ENCODE measurements at places on chromosomes 5 and 9. TPM values are rescaled to one million over a fixed set of nuclear protein-coding genes. Genes with fewer than 3 reads are reported as not detected.

- H3K36me3 ChIP-seq = no peaks in the 10 kb centered on the region
- peak overlapping the region; percentile 27 for H3K4me3 ChIP-seq
- peak; percentile 40 for DNase-seq
- H3K27me3 ChIP-seq = no peaks in the 10 kb centered on the region
- peaks cover 5% of the 10 kb centered on the region for H3K4me1 ChIP-seq
- no peak overlapping the region for H3K27ac ChIP-seq
Observed at GRCh38 chr5:79464695-79465332, 49.1 kb downstream of the HOMER1 start.

- no peak for DNase-seq
- no peaks in the 10 kb centered on the region for H3K4me1 ChIP-seq
- peaks cover 35% of the 10 kb centered on the region for H3K27me3 ChIP-seq
- H3K4me3 ChIP-seq = no peak overlapping the region
- no peaks in the 10 kb centered on the region for H3K36me3 ChIP-seq
- H3K27ac ChIP-seq = no peak overlapping the region
Observed at GRCh38 chr9:33645706-33646105, 121.7 kb downstream of the ANKRD18B start.

Gene TMEM8B
- total RNA-seq = 11.2 TPM

Gene PTGDS
- not detected for total RNA-seq

DNA sequence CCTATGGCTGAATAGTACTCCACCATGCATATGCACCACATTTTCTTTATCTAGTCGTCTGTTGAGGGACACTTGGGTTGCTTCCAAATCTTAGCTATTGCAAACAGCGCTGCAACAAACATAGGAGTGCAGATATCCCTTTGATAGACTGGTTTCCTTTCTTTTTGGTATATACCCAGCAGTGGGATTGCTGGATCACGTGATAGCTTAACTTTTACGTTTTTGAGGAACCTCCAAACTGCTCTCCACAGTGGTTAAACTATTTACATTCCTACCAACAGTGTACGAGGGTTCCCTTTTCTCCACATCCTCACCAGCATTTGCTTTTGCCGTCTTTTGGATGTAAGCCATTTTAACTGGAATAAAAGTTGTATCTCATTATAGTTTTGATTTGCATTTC lies 142.6 kb downstream of the TARS1 start:
- H3K4me1 ChIP-seq = peaks cover 7% of the 10 kb centered on the region
- H3K27ac ChIP-seq = no peak overlapping the region
- no peak for DNase-seq
- H3K4me3 ChIP-seq = no peak overlapping the region
- no peaks in the 10 kb centered on the region for H3K27me3 ChIP-seq

DNA sequence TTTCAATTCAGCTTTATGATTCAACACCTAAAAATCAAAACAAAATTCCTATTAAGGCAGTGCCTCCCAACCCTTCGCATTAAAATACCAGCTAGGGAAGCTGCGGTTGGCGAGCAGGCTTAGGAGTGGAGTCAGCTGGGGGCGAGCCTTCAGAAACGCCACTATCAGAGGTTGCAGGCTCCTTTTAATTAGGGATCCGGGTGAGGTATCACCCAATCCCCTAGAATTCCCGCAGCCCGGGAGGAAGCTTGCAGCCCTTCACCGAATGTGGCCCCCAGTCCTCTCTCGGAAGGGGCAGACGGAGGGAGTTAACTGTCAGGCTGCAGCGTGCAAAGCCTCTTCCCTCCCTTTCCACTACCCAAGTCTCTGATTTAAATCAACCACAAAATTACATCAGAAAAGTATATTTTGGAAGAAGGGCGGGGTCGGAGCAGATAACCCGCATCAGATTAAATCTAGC lies 1.7 kb downstream of the STC2 start:
- H3K4me3 ChIP-seq = peak overlapping the region; percentile 96
- peaks cover 50% of the 10 kb centered on the region for H3K36me3 ChIP-seq
- H3K27ac ChIP-seq = peak overlapping the region; percentile 89
- H3K27me3 ChIP-seq = peaks cover 8% of the 10 kb centered on the region

DNA sequence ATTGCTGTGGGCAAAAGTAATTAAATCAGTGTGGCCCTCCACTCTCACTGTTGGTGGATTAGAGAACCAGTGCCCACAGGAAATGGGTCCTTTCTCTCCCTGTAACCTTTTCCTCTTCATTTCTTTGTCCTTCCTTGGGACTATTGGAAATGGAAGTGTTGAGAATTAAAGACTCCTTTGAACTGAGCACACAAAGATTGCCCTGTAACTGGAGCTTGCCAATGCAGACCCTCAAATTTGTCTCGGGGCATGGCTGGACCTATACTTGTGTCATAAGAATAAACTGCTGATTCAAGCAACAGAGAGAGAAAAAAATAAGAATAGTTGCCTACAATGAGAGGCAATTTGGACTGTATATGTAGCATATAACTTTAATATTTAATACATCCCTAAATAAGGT lies 13.7 kb downstream of the KCNV2 start:
- peaks cover 29% of the 10 kb centered on the region for H3K4me1 ChIP-seq
- no peaks in the 10 kb centered on the region for H3K36me3 ChIP-seq
- DNase-seq = no peak
- H3K27ac ChIP-seq = no peak overlapping the region

Gene SGCD
- total RNA-seq = 6.5 TPM

- H3K27ac ChIP-seq = no peak overlapping the region
- H3K27me3 ChIP-seq = no peaks in the 10 kb centered on the region
- H3K4me3 ChIP-seq = no peak overlapping the region
- no peaks in the 10 kb centered on the region for H3K36me3 ChIP-seq
Observed at GRCh38 chr5:121497176-121497575, 354.5 kb upstream of the FTMT start.

GRCh38 chr5:81760521-81760920 lies 9.6 kb upstream of the SSBP2 start:
- H3K36me3 ChIP-seq = no peaks in the 10 kb centered on the region
- H3K27me3 ChIP-seq = no peaks in the 10 kb centered on the region
- no peak for DNase-seq
- peaks cover 34% of the 10 kb centered on the region for H3K4me1 ChIP-seq
- H3K27ac ChIP-seq = no peak overlapping the region
- H3K4me3 ChIP-seq = no peak overlapping the region

- no peak overlapping the region for H3K4me3 ChIP-seq
- H3K36me3 ChIP-seq = peaks cover 21% of the 10 kb centered on the region
- no peak overlapping the region for H3K27ac ChIP-seq
- H3K4me1 ChIP-seq = peaks cover 29% of the 10 kb centered on the region
- H3K27me3 ChIP-seq = no peaks in the 10 kb centered on the region
Observed at GRCh38 chr9:83296123-83296522, 233.2 kb upstream of the RASEF start.

Gene SEC24A
- total RNA-seq = 38.6 TPM

GRCh38 chr9:117363006-117363405 lies 51.9 kb downstream of the ASTN2 start:
- no peaks in the 10 kb centered on the region for H3K27me3 ChIP-seq
- no peaks in the 10 kb centered on the region for H3K4me1 ChIP-seq
- DNase-seq = no peak

GRCh38 chr5:78803353-78803752 lies 154.8 kb upstream of the LHFPL2 start:
- DNase-seq = no peak
- H3K27me3 ChIP-seq = no peaks in the 10 kb centered on the region
- peaks cover 23% of the 10 kb centered on the region for H3K36me3 ChIP-seq
- H3K27ac ChIP-seq = no peak overlapping the region

DNA sequence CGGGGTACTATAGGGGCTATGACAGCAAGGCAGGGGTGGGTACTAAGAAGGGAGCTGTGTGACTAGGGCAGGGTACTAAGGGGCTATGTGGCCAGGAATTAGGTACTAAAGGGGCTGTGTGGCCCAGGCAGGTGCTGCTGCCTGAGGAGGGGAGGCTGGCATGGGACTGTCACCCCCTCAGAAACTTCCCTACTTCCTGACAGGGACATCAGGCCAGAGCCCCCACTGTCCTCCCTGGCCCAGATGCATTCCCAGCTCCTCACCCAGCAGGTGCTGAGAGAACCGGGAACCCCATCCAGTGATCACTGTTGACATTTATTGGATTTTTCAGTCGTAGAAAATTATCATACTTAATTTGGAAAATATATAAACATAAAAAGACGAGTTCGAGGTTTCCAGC lies 26.6 kb downstream of the IRX2 start:
- H3K4me1 ChIP-seq = no peaks in the 10 kb centered on the region
- H3K36me3 ChIP-seq = no peaks in the 10 kb centered on the region
- DNase-seq = no peak
- H3K27me3 ChIP-seq = peaks cover 12% of the 10 kb centered on the region
- no peak overlapping the region for H3K27ac ChIP-seq
- no peak overlapping the region for H3K4me3 ChIP-seq

- H3K36me3 ChIP-seq = no peaks in the 10 kb centered on the region
- no peaks in the 10 kb centered on the region for H3K27me3 ChIP-seq
- H3K4me3 ChIP-seq = no peak overlapping the region
- no peaks in the 10 kb centered on the region for H3K4me1 ChIP-seq
- no peak for DNase-seq
Observed at GRCh38 chr5:126004636-126005035, 418.6 kb upstream of the GRAMD2B start.

GRCh38 chr9:77764894-77765780 lies 117.0 kb upstream of the GNA14 start:
- no peak overlapping the region for H3K27ac ChIP-seq
- no peaks in the 10 kb centered on the region for H3K36me3 ChIP-seq
- no peaks in the 10 kb centered on the region for H3K27me3 ChIP-seq
- H3K4me1 ChIP-seq = peaks cover 2% of the 10 kb centered on the region
- DNase-seq = peak; percentile 53

Gene FRRS1L
- total RNA-seq = not detected

Measured in HFFc6 (cell line).